ENCODE measurements at places on chromosomes 6 and 20.

GRCh38 chr6:158654498-158654897, 4.6 kb downstream of the SYTL3 start:
- no peak for DNase-seq

DNA sequence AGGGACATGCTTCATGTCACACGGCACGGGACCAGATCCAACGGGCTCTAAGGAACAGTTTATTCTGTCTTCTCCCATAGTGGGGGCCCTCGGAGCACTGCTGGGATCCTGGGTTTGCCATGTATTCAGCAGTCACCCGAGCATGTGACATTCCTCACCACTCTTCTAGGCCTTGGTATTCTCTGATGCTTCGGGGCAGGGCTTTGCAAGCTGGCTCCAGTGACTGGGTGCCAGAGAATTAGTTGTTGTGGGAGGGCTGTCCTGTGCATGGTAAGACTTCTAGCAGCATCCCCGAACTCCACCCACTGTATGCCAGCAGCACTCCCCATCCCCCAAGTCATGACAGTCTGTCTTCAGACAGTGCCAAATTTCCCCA, 5.4 kb downstream of the CCN5 start:
- no peak for DNase-seq

GRCh38 chr6:160337301-160337700, 10.9 kb upstream of the SLC22A3 start:
- DNase-seq: no peak

GRCh38 chr20:21323640-21324039, 20.5 kb downstream of the XRN2 start:
- DNase-seq: no peak

GRCh38 chr20:31760519-31761240, 21.6 kb downstream of the TPX2 start:
- DNase-seq: no peak

- no peak for DNase-seq
Measured at GRCh38 chr6:111683157-111683556, 77.5 kb upstream of the TRAF3IP2 start.

- DNase-seq: no peak
Measured at GRCh38 chr6:52642368-52642767, 28.5 kb upstream of the TMEM14A start.

DNA sequence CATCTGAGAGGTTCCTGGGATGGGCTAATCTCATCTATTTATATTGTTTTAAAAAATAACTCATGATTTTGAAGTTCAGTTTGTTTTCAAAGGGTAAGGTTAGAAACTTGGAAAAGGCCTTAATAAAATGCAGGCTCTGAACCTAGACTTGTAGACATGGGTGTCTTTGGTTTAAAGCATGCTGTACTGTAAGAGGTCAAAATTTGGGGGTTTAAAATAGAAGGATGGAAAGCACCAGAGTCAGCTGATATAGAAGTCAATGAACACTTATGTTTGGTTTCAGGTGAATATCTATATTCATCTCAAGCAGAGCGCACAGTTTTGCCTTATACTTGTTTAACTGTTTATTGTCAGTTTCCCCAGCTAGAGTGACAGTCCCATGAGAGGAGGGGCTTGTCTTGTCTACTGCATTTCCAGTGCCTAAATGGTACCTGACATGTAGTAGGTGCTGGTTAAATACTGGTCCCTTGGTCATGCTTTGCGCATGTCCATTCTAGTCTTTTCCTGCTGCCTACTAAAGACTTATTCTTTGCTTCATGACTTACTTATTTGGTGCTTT, 112.3 kb upstream of the DTNBP1 start:
- no peak for DNase-seq

DNA sequence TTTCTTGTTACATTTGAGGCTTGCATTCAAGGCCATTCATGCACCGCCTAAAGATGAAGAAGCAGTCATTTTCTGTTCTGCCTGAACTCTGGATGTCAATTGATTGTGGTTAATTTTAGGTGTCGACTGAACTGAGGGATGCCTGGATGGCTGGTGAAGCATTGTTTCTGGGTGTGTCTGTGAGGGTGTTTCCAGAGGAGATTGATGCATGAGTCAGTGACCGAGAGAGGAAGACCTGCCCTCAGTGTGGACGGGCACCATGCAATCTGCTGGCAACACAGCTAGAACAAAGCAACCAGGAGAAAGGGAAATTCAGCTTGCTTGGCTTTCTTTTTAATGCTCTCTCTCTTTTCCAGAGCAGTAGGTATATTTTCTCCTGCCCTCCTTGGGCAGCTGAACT, 164.1 kb upstream of the ECI2 start:
- DNase-seq: no peak

- DNase-seq: no peak
Measured at GRCh38 chr6:106525107-106525881, 104.0 kb downstream of the RTN4IP1 start.

DNA sequence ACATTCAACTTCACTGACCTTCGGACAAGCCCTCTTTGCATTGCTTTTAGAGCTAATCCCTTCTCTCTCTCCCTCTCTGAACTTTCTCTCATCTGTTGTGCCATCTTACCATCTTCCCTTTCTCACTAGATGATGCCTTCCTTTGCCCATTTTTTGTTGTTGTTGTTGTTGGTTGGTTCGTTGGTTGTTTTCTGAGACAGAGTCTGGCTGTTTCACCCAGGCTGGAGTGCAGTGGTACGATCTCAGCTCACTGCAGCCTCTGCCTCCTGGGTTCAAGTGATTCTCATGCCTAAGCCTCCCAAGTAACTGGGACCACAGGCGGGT, 18.8 kb downstream of the MAP3K5 start:
- DNase-seq: no peak

DNA sequence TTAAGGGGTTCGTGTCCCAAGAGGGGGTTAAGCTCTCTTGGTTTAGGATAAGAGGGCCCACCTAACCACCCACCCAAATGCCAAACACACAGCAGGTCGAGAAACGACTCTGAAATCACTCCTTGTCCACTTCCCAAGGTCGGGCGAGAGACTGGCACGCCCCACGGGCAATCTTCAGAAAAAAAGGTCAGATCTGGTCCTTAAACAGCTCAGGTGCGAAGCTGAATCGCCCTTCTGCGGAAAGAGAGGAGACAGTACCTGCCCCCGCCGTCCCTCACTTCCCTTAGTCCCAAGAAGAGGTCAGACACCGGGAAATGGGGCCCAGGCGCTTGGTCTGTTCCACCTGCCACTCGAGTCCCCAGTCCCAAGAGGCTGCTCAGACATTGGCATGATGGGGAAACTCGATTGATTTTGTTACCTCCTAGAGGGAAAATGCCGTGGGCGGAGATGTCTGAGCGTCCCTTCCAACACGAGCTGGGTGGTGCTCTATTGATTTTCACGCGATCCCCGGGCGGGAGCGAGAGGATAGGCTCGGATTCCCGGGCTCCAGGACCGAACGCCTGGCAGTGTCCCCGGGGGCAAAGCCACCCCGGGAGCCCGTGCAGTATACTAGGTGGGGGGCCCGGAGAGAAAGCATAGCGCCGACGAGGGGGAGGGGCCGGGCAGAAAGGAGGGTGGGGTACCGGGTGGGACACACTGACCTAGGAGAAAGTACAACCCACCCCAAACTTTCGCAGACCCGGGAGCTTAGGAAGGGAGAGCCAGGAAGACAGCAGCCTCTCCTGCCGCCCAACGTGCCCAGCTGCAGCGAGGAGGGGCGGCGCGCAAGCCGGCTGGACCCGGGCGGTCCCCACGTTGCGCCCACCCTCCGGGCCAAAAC, 1.1 kb upstream of the SAMD5 start:
- no peak for DNase-seq

- DNase-seq: no peak
Measured at GRCh38 chr6:133012774-133013173, 198.4 kb downstream of the RPS12 start.

DNA sequence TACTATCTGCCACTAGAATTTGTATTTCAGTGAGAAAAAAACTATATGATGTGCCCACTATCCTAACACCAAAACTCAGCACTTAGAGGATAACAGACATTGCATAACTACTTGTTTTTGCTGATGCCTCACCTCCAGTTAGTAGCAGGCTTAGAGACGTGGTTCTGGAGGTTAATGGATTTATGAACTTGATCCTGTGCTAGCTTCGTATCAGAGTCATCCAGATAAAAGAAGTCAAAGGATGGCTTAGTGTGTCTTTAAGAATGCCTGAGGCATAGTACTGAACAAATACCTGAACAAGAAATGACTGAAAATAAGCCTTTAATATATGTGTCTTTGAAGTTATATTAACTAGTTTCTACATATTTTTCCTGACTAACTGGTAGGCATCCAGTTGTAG, 414.9 kb upstream of the PTCHD4 start:
- no peak for DNase-seq

All from stimulated activated CD4-positive, alpha-beta T cell treated with anti-CD3 and anti-CD28 coated beads, TNF-alpha, amount 100 ng/mL, for 1 hour (primary cell).